ENCODE measurements at places on chromosomes 7 and 10. TPM values are rescaled to one million over a fixed set of nuclear protein-coding genes. Genes with fewer than 3 reads are reported as not detected.

The FKBP6 gene
- total RNA-seq, result under 0.01 TPM

The PAPOLB gene
- total RNA-seq, result not detected

The PAX4 gene
- not detected for total RNA-seq

The ST8SIA6 gene
- total RNA-seq, result 0.91 TPM

The ITGB8 gene
- total RNA-seq, result 32.9 TPM

The NUTM2A gene
- 0.17 TPM for total RNA-seq

The ANKRD22 gene
- not detected for total RNA-seq

The CHPF2 gene
- total RNA-seq, result 43.5 TPM

The BEND7 gene
- total RNA-seq, result 8.0 TPM

The STEAP1 gene
- total RNA-seq, result 24.9 TPM

The ETV1 gene
- total RNA-seq, result 13.0 TPM

The SERPINE1 gene
- total RNA-seq, result 674 TPM

The SPDYE2B gene
- not detected for total RNA-seq

The TCAF2 gene
- 1.3 TPM for total RNA-seq

The CALHM1 gene
- not detected for total RNA-seq

The AGMO gene
- total RNA-seq, result not detected

The LBX1 gene
- total RNA-seq, result 0.06 TPM

The EPO gene
- total RNA-seq, result not detected

The CYP3A4 gene
- total RNA-seq, result 0.11 TPM

The SCART1 gene
- 0.40 TPM for total RNA-seq

The CALHM3 gene
- not detected for total RNA-seq

The ITPRID1 gene
- not detected for total RNA-seq

The EIF4H gene
- total RNA-seq, result 328 TPM

The GNAT3 gene
- total RNA-seq, result not detected

Measured in Daoy (cell line).